LHCN-M2 (cell line): ENCODE measurements at places on chromosomes 7 and 10. TPM values are rescaled to one million over a fixed set of nuclear protein-coding genes. Genes with fewer than 3 reads are reported as not detected.
A peak's percentile ranks its signal among the peaks of the same experiment; 100 is the strongest.

DNA sequence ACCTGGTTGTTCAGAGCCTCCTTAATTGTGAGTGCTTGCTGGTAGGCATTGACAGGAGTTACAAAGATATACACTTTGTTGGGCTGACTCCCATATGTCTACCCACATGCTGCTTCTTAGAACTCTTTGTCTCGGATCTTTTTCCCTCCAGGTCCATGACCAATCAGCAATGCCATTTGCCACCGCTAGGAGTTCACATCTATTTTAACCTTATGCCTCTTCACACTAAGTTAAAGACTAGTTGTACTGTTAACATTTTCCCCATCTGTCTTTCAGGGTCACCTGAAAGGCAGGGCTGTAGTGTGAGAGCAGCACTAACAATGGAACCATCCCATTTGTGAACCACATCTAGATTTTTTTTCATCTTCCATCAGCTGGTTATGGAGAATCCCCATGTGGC lies 226.7 kb upstream of the NPY start:
- no peak for DNase-seq

- DNase-seq = no peak
These were observed 137.8 kb upstream of the PPP2R2D start for GRCh38 chr10:131762789-131763696.

GRCh38 chr7:17185690-17186070 lies 112.8 kb upstream of the AHR start:
- peak; percentile 62 for DNase-seq

Gene OR2A7
- total RNA-seq = not detected in 2 replicates

GRCh38 chr10:110113670-110114337 lies 93.6 kb upstream of the MXI1 start:
- DNase-seq = no peak
